Stimulated activated memory B cell treated with anti-CD40 and anti-IgM and Interleukin-4, amounts not matched to agents 10 μg/mL and 1 μg/mL and 100 μg/mL, for 72 hours (primary cell): ENCODE measurements at places on chromosomes 6 and 20.

- peak; percentile 63 for ATAC-seq
Observed at GRCh38 chr6:151323791-151324487, 67.4 kb downstream of the ZBTB2 start.

DNA sequence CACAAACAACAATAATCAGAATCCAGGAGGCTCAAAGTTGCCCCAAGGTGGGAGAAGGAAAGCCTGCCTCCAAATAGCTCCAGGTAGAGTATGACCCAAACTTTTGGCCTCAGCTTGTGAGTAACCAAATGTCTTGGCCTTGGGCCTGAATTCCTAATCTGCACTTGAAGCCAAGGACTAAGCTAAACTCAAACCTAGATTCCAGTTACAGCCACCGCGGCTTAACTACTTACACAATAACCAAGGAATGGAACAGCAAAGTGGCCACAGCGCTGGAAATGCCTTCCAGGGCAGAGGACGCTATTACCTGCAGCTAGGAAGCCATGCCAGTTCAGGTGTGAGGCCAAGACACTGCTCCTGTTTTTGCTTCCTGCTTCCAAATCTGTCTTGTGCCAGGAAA, 4.6 kb downstream of the NINL start:
- no peak for ATAC-seq

DNA sequence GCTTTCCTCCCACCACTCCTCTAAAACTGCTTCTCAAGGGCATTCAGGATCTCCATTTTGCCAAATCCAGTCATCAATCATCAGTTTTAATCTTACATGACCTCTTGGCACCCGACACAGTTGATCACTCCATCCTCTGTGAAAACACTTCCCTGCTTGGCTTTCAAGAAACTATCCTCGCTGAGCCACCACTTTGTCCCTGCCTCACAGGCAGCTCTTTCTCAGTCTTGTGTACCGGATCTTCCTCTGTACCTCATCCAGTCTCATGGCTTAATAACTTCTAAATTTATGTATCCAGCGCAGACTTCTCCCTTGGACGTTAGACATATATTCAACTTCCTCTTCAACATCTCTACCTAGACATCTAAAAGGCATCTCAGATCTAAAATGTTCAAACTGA, 89.9 kb downstream of the BTBD9 start:
- no peak for ATAC-seq

- ATAC-seq: no peak
Observed at GRCh38 chr6:113595911-113596376, 261.2 kb upstream of the MARCKS start.

DNA sequence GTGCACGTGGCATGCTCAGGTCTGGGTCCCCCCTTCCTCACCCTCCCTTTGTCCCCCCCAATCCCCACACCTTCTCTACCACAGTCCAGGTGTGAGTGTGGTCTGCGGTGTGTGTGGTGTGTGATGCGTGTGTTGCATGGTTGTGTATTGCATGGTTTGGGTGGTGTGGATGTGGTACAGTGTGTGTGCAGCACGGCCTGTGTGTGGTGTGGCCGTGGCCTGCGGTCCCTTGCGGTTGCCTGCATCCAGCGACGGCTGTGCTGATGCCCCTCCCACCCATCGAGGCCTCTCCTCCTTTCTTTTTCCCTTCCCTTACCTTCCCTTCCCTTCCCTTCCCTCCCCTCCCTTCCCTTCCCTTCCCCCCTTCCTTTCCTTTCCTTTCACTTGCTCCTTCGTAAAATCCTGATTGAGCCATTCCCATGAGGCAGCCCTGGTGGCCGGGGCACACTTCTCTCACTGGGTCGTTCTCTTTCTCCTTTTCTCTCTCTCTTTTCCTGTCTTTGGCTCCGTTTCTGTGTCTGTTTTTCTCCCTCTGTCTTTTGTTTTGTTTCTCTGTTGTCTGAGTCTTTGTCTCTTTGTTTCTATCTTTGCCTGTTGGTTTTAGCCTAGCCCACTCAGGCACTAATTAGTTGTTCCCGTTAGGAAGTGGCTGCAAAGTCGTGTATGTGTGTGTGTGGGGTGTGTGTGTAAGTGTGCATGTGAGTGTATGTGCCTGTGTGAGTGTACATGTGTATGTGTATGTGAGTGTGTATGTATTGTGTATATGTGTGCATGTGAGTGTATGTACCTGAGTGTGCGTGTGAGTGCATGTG, 65.7 kb downstream of the SRC start:
- ATAC-seq: no peak

DNA sequence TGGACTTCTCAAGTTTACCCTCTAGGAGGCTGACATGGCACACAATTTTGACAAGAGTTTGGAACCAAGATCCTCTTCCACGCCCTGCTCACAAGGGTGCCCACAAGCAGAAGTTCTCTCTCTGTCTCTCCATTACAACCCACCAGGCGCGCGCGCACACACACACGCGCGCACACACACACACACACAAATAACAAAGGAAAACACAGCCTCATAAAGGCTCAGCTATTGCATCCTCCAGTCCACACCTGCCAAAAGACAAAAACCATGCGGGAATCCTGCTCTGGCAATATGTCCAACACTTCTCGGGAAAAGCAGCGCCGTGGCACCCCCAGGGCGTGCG, 870 bp downstream of the PAK5 start:
- no peak for ATAC-seq

DNA sequence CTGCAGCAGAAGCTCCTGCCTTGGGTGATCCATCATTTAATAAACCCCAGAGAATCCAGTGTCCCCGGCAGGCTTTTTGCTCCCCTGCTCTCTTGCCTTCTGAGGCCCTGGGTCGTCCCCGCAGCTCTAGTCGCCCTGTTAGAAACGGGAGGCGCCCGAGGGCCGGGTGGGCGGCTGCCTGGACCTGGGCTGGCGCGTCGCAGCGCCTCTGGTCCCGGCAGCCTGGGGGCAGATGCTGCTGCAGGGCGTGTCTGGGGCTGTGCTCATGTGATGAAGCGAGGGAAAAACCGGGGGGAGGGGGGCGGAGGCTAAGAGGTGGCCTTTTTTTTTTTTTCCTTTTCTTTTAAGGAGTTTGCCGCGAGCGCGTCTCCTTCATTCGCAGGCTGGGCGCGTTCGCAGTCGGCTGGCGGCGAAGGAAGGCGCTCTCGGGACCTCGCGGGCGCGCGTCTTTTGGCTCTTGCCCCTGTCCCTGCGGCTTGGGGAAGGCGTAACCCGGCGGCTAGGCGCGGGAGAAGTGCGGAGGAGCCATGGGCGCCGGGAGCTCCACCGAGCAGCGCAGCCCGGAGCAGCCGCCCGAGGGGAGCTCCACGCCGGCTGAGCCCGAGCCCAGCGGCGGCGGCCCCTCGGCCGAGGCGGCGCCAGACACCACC, 394 bp downstream of the AKAP12 start:
- ATAC-seq: peak; percentile 81

DNA sequence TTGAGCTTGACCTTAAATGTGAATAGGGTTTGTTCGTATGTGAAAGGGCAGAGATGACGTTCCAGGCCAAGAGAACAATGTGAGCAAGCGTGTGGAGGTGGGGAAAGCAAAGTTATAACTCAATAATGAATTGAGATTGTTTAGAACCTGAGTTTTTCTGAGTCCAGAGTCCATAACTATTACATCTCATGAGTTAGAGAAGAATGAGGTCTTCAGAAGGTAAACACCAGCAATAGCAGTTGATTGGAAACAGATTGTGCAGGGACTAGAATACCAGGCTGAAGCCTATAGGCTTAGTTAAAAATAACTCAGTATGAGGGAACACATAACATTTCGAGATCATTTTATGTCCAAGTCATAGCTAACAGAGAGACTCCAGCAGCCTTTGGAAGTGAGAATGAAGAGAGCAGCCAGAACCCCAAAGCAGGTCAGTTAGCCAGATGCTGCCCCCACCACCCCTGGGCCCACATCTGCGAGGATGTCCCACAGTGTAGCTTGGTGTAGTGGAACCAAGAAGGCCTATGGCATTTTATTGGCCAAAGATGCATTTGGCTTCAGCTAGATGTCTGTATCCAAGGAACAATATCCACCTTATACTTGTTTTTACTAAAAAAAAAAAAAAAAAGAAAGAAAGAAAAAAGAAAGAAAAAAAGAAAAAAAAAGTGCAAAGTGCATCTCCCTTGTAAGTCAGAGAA, 121.7 kb downstream of the TNFRSF21 start:
- no peak for ATAC-seq

DNA sequence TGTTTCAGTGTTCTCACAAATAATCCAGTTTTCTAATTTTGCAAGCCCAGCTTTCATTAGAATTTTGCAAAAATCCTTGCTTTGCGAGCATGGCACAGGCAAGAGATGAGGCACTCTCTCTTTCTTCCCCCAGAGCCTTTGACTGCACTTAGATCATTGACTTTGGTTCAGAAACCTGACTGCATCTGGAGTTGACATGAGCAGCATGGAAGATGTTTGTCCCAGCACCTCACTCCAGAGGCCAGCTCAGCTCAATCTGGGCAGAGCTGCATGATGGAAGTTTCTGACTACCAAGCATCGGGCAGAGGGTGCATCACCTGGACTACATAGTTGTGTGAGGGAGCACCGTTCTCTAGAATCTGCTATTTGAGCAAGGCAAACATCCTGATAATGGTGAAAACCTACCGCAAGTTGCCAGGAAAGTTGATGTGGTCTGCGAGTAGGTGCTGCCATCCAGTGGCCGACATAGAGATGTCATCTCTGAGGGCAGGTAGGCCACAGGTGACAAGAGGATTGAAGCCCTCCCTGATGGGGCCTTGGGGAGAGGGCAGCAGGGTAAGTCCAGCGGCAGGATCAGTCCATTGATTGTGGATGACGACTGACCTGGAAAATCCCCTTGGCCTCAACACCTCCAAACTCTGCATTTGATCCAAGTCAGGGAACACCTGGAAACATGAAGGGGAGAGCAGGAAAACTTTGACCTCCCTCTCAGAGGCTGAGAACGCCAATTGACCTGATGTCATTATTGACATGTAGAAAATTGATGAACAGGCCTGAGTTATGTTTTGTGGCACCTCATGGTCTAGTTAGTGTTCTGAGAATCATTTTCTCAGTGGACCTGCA, 3.8 kb upstream of the LPA start:
- no peak for ATAC-seq

- no peak for ATAC-seq
Observed at GRCh38 chr20:62773845-62774714, 22.2 kb upstream of the MRGBP start.

- ATAC-seq: peak; percentile 61
Observed at GRCh38 chr6:134317471-134318131, at the start of gene SGK1. Gene SGK1 (minus strand): TSS chr6:134318112. CDS start chr6:134317460, 652 bp downstream.

GRCh38 chr6:25311331-25311840, 32.2 kb downstream of the CARMIL1 start:
- ATAC-seq: no peak

- ATAC-seq: no peak
Observed at GRCh38 chr6:167786853-167787675, 39.6 kb upstream of the AFDN start.

DNA sequence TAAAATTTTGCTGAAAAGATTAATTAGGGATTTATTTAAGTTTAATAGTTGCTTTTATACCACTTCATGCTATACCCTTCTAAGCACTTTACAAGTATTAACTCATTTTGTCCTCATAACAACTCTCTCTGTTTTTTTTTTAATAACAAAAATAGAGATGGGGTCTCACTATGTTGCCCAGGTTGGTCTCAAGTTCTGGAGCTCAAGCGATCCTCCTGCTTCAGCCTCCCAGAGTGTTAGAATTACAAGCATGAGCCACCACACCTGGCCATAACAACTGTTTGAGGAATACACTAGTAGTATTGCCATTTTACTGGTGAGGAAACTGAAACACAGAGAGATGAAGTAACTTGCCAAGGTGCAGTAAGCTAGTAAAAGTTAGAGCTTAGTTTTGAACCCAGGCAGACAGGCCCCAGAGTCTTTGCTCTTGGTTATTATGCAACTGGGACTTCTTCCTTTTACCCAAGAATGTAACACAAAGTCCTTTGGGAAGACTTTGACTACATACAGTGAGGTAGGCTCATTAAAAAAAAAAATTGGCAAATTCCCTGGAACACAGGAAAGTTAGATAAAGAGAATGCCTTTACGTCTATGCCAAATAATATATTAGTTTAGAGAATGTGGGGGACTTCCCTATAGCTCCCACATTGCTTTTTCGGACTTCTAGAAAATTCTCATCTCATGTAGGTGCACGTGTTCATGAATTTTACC, 11.4 kb downstream of the ANKS1A start:
- no peak for ATAC-seq

- ATAC-seq: no peak
Observed at GRCh38 chr6:21996425-21997118, 300.3 kb downstream of the PRL start.

- ATAC-seq: no peak
Observed at GRCh38 chr6:15434823-15435380, 189.0 kb downstream of the JARID2 start.

DNA sequence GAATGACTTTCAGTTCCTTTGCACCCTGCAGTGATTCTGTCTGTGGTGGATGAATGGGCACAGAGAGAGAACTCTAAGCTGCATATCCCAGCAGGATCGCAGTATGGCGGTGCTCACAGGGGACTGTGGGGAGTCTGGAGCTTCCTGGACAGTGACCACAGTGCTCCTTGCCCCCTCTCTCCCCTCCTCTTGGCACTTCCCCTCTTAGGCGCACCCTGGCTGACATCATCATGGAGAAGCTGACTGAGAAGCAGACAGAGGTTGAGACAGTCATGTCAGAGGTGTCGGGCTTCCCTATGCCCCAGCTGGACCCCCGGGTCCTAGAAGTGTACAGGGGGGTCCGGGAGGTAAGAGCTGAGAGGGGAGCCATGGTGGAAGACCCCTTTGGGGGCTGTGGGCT, 8.6 kb downstream of the BYSL start:
- no peak for ATAC-seq

DNA sequence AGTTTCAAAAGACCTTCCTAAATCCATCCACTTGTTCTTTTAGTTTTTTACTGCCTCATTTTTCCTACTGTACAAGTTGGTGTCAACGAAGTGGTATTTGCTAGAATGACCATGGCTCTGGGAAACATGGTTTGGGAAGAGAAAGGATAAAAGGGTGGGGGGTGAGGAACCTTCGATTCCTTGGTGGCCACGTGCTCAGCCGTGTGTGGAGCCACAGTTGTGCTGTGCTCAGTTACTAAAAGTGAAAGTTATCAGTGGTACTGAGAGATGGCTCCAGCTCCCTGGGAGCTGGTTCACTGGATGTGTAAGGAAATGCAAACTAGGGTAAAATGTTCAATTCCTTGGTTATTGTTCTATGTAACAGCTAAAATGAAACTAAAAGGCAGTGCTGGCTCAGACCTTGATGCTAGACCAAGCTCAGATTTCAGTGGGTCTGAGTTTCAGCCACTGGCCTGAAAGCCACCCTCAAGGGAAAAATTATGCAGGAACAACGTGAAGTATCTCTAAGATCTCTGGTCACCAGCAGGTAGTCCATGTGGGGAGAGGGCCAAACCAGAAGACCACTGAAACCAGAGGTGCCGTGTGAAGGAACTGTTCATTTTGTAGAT, 7.4 kb upstream of the SLC22A2 start:
- no peak for ATAC-seq

GRCh38 chr6:44022296-44022661, 105.0 kb downstream of the MRPL14 start:
- peak; percentile 57 for ATAC-seq

- ATAC-seq: no peak
Observed at GRCh38 chr20:31713312-31714273, 9.1 kb downstream of the BCL2L1 start.

- ATAC-seq: no peak
Observed at GRCh38 chr20:9723501-9724202, 115.2 kb downstream of the PAK5 start.
